ENCODE measurements at places on chromosomes 12 and 14. TPM values are rescaled to one million over a fixed set of nuclear protein-coding genes. Genes with fewer than 3 reads are reported as not detected.
A peak's percentile ranks its signal among the peaks of the same experiment; 100 is the strongest.

GRCh38 chr12:3261782-3262359 is 184.7 kb downstream of the TSPAN9 start:
- H3K27ac ChIP-seq = no peak overlapping the region
- peaks cover 12% of the 10 kb centered on the region for H3K36me3 ChIP-seq
- no peaks in the 10 kb centered on the region for H3K27me3 ChIP-seq

MVK gene
- total RNA-seq = 15.5 TPM

TAS2R19 gene
- total RNA-seq = 3.4 TPM

DNA sequence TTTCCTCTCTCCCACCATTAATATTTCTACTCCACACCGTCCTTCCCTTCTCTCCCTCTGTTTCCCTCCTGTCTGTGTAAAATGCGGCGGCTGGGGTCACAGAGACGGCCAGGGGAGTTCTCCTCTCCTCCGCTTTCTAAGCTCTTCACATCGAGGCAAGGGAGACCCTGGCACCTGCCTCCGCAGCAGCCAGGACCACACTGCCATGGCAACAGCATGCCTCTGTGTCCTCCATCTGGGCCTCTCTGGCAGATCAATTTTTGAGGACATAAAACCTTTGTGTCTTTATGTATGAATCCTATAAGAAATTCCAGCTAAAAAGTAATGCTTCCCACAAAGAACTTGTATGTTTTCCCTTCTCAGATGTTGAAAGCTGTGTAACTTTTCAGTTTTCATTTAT is 41.4 kb downstream of the DYRK4 start:
- no peaks in the 10 kb centered on the region for H3K36me3 ChIP-seq
- H3K27ac ChIP-seq = no peak overlapping the region
- H3K27me3 ChIP-seq = peaks cover 44% of the 10 kb centered on the region
- H3K4me3 ChIP-seq = no peak overlapping the region
- no peaks in the 10 kb centered on the region for H3K4me1 ChIP-seq

DNA sequence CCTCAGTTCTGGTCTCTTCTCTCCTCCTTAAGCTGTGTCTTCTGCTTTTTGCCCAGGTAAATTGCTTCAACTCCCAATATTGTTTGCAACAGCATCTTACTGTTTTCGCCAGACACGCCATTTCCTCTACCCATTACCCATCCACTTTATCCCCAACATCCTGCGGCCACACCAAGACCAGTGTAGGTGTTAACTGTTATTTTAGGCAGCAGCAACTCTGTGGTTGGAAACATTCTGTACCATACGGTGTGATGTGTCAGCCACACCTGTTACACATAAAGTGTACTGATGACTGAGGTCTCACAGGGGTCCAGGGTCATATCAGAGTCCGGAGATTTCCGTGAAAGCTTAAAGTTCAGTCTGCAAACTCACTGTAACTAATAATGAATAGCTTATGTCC is 21.8 kb upstream of the KLRD1 start:
- no peak overlapping the region for H3K27ac ChIP-seq
- peaks cover 19% of the 10 kb centered on the region for H3K4me1 ChIP-seq
- no peaks in the 10 kb centered on the region for H3K36me3 ChIP-seq
- DNase-seq = no peak
- no peak overlapping the region for H3K4me3 ChIP-seq

DNA sequence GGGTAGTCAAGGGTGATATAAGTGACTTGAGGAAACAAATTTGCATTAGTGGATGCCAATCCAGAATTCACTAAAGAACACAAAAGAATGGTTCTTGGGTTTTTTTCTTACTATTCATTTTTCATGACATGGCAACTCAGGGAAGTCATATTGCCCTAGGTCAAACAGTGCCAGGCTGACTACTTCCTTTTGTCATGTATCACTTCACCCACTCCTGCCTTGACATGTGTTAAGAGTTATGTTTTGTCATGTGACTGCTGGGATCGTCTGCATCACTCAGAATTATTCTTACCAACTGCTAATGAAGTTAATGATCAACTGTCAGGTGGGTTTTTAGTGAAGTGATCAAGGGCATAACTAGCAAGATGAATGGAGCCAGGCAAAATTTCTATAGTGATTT is 74.2 kb downstream of the PRORP start:
- H3K4me3 ChIP-seq = no peak overlapping the region
- H3K36me3 ChIP-seq = peaks cover 19% of the 10 kb centered on the region
- H3K27ac ChIP-seq = peak overlapping the region; percentile 82
- peaks cover 17% of the 10 kb centered on the region for H3K4me1 ChIP-seq
- no peaks in the 10 kb centered on the region for H3K27me3 ChIP-seq
- peak; percentile 13 for DNase-seq

GRCh38 chr14:34425095-34425851 is 36.8 kb downstream of the SPTSSA start:
- DNase-seq = no peak
- H3K4me1 ChIP-seq = peaks cover 16% of the 10 kb centered on the region
- no peak overlapping the region for H3K27ac ChIP-seq
- peaks cover 4% of the 10 kb centered on the region for H3K36me3 ChIP-seq
- H3K4me3 ChIP-seq = no peak overlapping the region

EFS gene
- total RNA-seq = not detected

DEGS2 gene
- 0.07 TPM for total RNA-seq

- H3K27me3 ChIP-seq = no peaks in the 10 kb centered on the region
- no peak overlapping the region for H3K4me3 ChIP-seq
- no peaks in the 10 kb centered on the region for H3K4me1 ChIP-seq
These were observed 106.7 kb upstream of the TMPO start for GRCh38 chr12:98408681-98409080.

GRCh38 chr14:76089575-76089974 is 62.1 kb upstream of the GPATCH2L start:
- no peak for DNase-seq
- no peaks in the 10 kb centered on the region for H3K27me3 ChIP-seq
- H3K4me3 ChIP-seq = no peak overlapping the region
- no peaks in the 10 kb centered on the region for H3K4me1 ChIP-seq

DNA sequence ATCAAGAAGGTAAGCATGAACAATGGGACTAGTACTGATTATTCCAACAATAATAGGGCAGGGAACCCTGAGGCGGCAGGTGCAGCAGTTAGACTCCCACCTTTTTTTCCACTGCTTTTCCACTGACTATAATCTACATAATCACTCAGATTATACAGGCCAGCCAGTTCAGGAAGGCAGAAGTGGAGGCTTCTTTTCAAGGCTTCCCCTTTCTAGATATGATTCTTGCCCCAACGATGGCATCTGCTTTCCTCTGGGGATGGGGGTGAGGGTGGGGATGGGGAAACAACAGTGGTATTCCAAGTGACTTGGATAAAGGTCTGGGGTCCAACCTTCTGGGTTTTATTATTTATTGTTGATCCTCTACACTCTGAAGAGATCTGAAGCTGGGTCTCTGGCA is 331 bp downstream of the NCKAP1L start:
- H3K36me3 ChIP-seq = no peaks in the 10 kb centered on the region
- no peak for DNase-seq

DNA sequence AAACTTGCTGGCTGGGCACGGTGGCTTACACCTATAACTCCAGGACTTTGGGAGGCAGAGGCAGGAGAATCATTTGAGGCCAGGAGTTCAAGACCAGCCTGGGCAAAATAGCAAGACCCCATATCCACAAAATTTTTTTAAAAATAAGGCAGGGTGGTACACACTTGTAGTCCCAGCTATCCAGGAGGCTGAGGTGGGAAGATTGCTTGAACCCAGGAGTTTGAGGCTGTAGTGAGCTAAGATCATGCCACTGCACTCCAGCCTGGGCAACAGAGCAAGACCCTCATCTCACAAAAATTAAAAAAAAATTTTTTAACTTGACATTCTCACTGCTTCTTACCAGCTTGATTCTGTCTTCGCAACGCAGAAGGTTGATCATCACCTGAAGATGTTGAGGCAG is 39.5 kb downstream of the SSH1 start:
- no peak overlapping the region for H3K4me3 ChIP-seq
- DNase-seq = no peak
- H3K27ac ChIP-seq = no peak overlapping the region
- H3K27me3 ChIP-seq = no peaks in the 10 kb centered on the region
- H3K4me1 ChIP-seq = peaks cover 41% of the 10 kb centered on the region

- H3K4me3 ChIP-seq = peak overlapping the region; percentile 77
- peaks cover 5% of the 10 kb centered on the region for H3K4me1 ChIP-seq
- DNase-seq = peak; percentile 92
- peaks cover 54% of the 10 kb centered on the region for H3K27me3 ChIP-seq
These were observed 224.6 kb upstream of the CRY1 start for GRCh38 chr12:107317751-107318555.

CD163L1 gene
- 3.5 TPM for total RNA-seq

MON2 gene
- 57.4 TPM for total RNA-seq

GRCh38 chr14:69105326-69105725 is 47.6 kb downstream of the DCAF5 start:
- no peaks in the 10 kb centered on the region for H3K27me3 ChIP-seq
- peak; percentile 36 for DNase-seq
- peaks cover 29% of the 10 kb centered on the region for H3K36me3 ChIP-seq
- peak overlapping the region; percentile 35 for H3K27ac ChIP-seq
- peaks cover 12% of the 10 kb centered on the region for H3K4me1 ChIP-seq

GRCh38 chr14:90406384-90406798 is 9.6 kb downstream of the CALM1 start:
- H3K27me3 ChIP-seq = no peaks in the 10 kb centered on the region
- H3K4me1 ChIP-seq = peaks cover 11% of the 10 kb centered on the region
- no peak overlapping the region for H3K27ac ChIP-seq
- DNase-seq = no peak

DNA sequence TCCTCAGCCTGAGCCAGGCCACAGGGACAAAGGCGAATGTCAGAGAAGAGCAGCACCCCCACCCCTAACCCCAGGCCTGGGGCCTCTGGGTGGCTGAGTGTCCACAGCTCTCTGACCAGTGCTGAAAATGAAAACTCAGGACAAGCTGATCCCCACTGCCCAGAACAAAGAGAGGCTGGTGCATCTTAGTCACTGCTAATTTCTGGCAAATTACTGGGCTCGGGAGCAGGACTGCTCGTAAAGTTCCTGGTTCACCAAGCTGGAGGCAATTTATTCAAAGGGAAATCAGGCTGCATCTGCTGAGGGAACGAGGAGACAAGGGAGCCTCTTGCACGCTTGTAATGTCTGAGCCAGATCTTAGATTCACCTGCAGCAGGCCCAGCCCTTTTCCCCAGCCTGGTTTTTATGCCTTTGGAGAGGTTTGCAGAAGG is 43.2 kb downstream of the CALM1 start:
- no peaks in the 10 kb centered on the region for H3K27me3 ChIP-seq
- peaks cover 7% of the 10 kb centered on the region for H3K36me3 ChIP-seq
- peaks cover 19% of the 10 kb centered on the region for H3K4me1 ChIP-seq
- H3K4me3 ChIP-seq = no peak overlapping the region

DNA sequence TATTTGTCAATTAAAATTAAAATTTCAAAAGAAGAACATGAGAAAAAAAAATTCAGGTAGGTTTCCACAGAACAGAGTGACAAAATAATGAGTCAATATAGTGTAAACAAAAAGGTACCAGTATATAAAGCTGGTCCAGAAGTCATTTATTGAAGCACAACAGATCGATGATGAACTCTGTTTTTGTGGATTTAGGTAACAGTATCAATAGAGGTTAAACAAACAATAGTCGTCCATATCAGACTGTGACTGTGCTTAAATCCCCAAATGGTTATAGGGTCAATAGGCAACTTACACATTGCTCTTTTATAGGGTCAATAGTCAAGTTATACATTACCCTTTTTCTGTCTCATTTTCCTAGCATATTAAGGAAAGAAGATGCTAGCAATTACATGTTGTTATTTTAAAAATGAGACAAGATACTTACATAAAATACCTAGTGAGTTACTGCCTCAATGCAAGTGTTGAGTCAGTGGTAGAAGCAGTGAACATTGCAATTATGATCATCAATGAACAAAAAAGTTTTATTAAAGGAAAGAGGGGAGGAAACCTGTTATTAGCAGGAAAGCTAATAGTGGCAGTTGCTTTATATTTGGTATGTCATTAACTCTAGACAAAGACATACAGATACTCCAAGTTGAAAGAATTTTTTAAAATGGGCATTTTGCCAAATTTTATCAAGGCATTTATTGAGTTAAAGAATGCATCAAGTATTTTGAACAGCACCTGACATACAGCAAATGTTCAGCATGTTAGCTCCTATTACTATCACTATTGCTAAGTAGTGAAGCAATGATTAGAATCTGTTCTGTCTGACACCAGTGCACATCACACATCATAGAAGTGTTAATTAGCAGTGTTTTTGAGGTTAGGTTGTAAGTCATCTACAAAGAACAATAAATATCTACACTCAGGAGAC is 102.9 kb downstream of the CCER1 start:
- H3K4me3 ChIP-seq = no peak overlapping the region
- no peak for DNase-seq
- H3K27me3 ChIP-seq = no peaks in the 10 kb centered on the region
- H3K27ac ChIP-seq = no peak overlapping the region
- no peaks in the 10 kb centered on the region for H3K4me1 ChIP-seq

- no peak overlapping the region for H3K27ac ChIP-seq
- H3K36me3 ChIP-seq = no peaks in the 10 kb centered on the region
- H3K4me3 ChIP-seq = no peak overlapping the region
- H3K27me3 ChIP-seq = no peaks in the 10 kb centered on the region
These were observed 39.7 kb downstream of the FOS start for GRCh38 chr14:75318353-75318752.

All from MCF 10A (cell line).